ENCODE measurements at places on chromosomes 4 and X. TPM values are rescaled to one million over a fixed set of nuclear protein-coding genes. Genes with fewer than 3 reads are reported as not detected.

GPRASP3 gene
- 3.8 TPM for total RNA-seq

CYSLTR1 gene
- total RNA-seq, result 0.42 TPM

SHROOM4 gene
- total RNA-seq, result 11.5 TPM

GPAT3 gene
- total RNA-seq, result 27.8 TPM

KCND1 gene
- 0.19 TPM for total RNA-seq

- H3K36me3 ChIP-seq, result no peaks in the 10 kb centered on the region
- H3K4me1 ChIP-seq, result no peaks in the 10 kb centered on the region
- H3K27ac ChIP-seq, result no peak overlapping the region
Measured at GRCh38 chrX:5958523-5958922, 270.1 kb downstream of the NLGN4X start.

GRCh38 chrX:150899191-150899757 lies 806 bp upstream of the CD99L2 start:
- H3K4me3 ChIP-seq, result peak overlapping the region; percentile 72
- peak; percentile 39 for DNase-seq
- peak overlapping the region; percentile 81 for H3K27ac ChIP-seq
- peaks cover 8% of the 10 kb centered on the region for H3K4me1 ChIP-seq
- no peaks in the 10 kb centered on the region for H3K36me3 ChIP-seq

DNA sequence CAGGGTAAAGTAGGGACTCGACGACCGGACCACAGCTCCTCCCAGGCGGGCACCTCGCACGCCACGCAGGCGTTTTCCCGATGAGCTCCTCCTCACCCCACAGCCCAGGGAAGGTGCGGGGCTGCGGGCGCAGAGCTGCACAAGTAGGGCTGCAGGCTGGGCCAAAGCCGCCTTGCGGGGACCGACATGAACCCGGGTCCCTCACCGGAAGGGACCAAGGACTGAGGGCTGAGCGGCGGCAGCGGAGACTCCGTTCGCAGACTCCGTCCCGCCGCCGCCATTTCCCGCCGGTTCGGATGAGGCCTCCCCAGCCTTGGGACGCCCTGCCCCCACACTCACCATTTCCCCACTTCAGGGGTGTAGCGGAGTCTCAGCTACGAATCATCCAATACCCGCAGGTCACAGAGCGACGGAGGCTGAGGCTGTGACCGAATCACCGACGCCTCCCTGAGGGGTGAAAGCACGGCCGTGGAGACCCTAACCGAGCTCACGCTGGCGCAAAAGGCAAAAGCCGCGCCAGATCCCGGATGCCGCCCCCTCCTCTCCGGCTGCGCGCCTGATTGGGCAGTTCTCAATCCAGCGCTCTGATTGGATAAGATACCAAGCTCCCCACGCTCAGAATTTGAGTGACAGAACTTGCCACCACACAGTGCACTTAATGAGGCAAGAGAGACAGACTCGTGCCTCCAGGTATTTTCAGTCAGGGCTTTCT lies at the start of gene ZNF732:
Gene ZNF732 (minus strand): TSS at position 506 of the 712 bp plus-strand sequence. CDS start 164 bp downstream, at position 342.
- no peaks in the 10 kb centered on the region for H3K36me3 ChIP-seq
- H3K4me3 ChIP-seq, result peak within 1 kb of the TSS; percentile 47
- H3K27ac ChIP-seq, result no peak within 1 kb of the TSS
- H3K27me3 ChIP-seq, result no peaks in the 10 kb centered on the region
- peaks cover 13% of the 10 kb centered on the region for H3K4me1 ChIP-seq

DNA sequence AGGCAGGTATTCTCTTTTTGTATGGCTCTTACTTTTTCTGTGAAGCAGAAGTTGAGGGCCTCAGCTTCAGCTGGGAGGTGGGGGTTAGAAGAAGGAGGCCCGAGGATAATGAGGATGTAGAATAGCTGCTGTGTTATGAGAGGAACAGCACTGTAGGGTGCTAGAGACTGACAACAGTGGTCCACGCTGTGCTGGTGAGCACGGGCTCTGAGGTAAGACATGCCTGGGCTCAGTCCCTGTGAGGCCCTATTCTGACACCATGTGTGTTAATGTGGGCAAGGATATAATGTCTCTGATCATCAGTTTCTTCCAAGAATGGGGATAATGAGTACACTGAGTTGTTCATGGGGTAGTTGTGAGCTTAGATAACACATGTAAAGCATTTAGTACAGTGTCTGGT lies 55.3 kb upstream of the SFRP2 start:
- H3K27ac ChIP-seq, result no peak overlapping the region
- no peaks in the 10 kb centered on the region for H3K36me3 ChIP-seq
- H3K4me3 ChIP-seq, result no peak overlapping the region
- no peaks in the 10 kb centered on the region for H3K27me3 ChIP-seq
- H3K4me1 ChIP-seq, result no peaks in the 10 kb centered on the region

- no peaks in the 10 kb centered on the region for H3K36me3 ChIP-seq
- DNase-seq, result no peak
- H3K4me1 ChIP-seq, result no peaks in the 10 kb centered on the region
- H3K27me3 ChIP-seq, result no peaks in the 10 kb centered on the region
- no peak overlapping the region for H3K4me3 ChIP-seq
Measured at GRCh38 chr4:26474551-26474950, 15.7 kb downstream of the CCKAR start.

DNA sequence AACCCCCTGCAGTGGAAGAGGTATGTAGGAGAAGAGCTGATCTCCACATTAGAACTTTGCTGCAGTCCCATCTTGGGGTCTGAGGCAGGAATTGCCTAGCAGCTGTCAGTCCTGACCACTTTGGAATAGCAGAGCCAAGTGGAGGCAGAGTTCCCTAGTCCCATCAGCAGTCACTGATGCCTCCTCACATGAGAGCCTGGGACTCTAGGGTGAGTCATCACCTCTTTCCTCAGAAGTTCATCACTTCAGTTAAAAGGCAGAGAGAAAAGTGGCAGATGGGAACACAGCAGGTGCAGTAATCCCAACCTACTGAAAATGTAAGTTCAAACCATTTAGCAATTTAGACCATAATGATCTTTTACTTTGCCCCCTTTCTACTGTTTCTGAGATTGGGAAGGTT lies 73.9 kb upstream of the MED14 start:
- H3K36me3 ChIP-seq, result no peaks in the 10 kb centered on the region
- DNase-seq, result no peak

GRCh38 chr4:149523039-149523438 lies 292.6 kb downstream of the IQCM start:
- DNase-seq, result no peak
- H3K4me1 ChIP-seq, result no peaks in the 10 kb centered on the region
- H3K27me3 ChIP-seq, result no peaks in the 10 kb centered on the region
- H3K27ac ChIP-seq, result no peak overlapping the region
- H3K4me3 ChIP-seq, result no peak overlapping the region

DNA sequence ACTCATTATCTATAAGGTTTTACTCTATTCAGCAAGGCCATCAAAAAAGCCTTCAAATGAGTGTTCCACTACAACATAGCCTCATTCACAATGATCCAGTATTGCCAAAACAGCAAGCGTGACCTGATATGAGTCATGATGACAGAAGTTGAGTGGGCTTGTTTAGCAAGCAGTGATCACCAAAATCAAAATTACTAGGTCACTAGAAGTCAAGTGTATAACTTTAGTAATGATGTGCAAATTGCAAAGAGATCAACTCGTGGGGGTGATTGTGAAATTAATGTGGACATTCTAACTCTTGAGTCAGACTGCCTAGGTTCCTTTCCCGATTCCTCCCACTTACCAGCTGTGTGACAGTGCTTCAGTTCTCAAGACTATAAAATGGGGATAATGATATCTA lies 124.5 kb downstream of the CHM start:
- no peak for DNase-seq
- no peaks in the 10 kb centered on the region for H3K27me3 ChIP-seq
- H3K36me3 ChIP-seq, result no peaks in the 10 kb centered on the region

DNA sequence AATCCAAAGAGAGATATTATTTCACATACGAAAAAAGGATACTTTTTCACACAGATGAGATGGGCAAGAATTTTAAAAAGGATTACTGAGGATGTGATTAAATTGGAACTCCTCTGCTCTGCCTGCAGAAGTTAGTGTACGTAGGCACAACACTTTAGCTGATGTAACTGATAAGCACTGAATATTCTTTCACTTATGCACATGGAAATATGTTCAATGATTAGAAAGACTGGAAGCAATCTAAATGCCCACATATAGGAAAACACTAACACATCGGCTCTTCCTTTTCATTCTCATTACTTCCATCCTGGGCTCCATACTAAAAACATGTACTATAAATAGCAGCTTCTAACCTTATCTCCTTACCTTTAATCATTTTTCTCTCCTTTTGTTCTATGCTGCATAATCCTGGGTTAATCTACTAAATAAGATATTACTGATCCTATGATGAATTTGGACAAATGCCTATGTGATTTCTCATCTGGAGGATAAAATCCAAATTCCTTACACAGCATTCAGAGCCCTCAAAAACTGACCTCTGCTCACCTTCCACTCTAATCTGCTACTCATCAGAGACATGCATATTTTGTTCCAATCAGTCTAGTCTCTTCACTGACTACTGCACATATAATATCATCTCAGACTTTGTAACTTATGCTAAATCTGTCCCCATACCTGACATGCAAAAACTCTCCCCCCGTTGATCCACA lies 197.8 kb downstream of the PDGFC start:
- no peaks in the 10 kb centered on the region for H3K36me3 ChIP-seq
- no peaks in the 10 kb centered on the region for H3K27me3 ChIP-seq

DNA sequence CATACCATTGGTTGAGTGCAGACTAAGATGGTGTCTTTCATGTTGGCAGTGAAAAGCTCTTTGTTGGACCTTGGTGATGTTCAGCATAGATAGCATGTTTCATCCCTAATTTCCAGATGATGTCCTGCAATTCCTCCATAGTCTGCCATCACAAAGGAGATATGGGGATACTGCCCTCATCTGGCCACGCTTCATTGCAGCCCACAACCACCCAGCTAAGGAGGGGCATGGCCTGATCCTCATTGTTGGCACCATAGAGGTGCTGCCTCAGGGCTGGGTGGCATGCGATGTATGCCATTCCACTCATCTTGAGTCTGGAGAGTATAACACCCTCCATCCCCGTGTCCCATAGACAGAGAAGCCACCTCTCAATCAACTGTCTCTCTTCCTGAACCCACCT lies 31.5 kb upstream of the NUDT6 start:
- H3K27ac ChIP-seq, result no peak overlapping the region
- H3K27me3 ChIP-seq, result no peaks in the 10 kb centered on the region
- H3K4me1 ChIP-seq, result no peaks in the 10 kb centered on the region
- peaks cover 47% of the 10 kb centered on the region for H3K36me3 ChIP-seq

DNA sequence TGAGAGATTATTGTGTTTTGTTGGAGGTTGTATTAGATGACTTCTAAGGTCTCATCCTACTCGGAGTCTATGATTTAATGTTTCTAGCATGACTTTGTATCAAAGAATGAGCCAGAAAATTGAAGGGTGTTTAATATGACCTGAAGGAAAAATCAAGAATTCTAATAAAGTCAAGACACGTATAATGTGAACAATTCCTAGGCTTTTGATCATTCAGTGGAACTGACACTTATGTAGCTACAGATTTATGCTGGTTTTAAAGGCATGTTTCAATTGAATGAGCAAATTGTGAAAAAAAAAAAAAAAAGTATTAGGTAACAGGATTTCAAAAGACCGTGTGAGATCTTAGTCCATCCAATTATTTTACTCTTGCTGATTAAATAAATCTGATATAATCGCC lies 64.9 kb downstream of the GRID2 start:
- no peak overlapping the region for H3K27ac ChIP-seq
- H3K36me3 ChIP-seq, result no peaks in the 10 kb centered on the region
- H3K27me3 ChIP-seq, result no peaks in the 10 kb centered on the region
- H3K4me1 ChIP-seq, result no peaks in the 10 kb centered on the region
- H3K4me3 ChIP-seq, result no peak overlapping the region
- no peak for DNase-seq

DNA sequence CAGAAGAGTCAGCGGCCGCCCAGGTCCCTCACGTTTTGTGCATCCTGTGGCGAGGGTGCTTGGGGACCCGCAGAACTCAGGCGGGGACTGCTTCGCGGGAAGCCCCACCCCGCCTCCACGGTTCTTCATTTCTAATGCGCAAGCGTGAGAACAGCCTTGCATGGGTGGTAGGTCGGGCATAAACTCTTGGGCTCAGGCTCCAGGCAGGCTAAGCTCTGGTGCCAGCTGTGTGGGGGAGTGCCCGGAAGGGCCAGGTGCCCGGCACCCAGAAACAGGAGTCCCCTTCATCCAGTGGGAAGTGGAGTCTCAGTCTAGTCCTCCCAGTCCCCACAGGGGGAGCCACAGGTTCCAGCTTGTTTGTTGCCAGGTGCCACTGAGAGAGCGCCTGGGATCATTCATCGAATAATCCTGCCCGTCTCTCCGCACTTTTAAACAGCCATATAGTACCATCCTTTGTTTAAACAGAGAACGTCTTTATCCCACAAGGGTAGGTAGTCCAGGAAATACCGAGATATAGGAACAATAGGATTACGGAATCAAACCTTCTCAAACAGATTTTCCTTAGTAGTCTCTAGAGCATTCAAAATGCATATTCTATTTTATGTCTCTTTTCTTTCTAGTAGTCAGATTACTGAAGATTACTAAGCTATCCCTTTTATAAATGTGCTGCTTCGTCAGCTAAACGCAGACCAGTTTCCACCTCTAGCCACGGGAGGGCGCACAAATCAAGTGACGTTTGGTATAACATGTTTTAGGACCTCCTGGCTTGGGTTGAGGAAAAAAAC lies 12.7 kb upstream of the RBBP7 start:
- peak; percentile 75 for DNase-seq
- H3K4me3 ChIP-seq, result peak overlapping the region; percentile 47

- peaks cover 9% of the 10 kb centered on the region for H3K27me3 ChIP-seq
- peak; percentile 77 for DNase-seq
- peak overlapping the region; percentile 2 for H3K4me3 ChIP-seq
- no peaks in the 10 kb centered on the region for H3K36me3 ChIP-seq
Measured at GRCh38 chr4:3465698-3466671, 2.9 kb downstream of the DOK7 start.

- H3K27ac ChIP-seq, result no peak overlapping the region
- no peak overlapping the region for H3K4me3 ChIP-seq
- H3K36me3 ChIP-seq, result no peaks in the 10 kb centered on the region
- no peaks in the 10 kb centered on the region for H3K27me3 ChIP-seq
- DNase-seq, result no peak
Measured at GRCh38 chr4:181661090-181661489, 582.1 kb upstream of the TENM3 start.

- H3K4me1 ChIP-seq, result no peaks in the 10 kb centered on the region
- no peaks in the 10 kb centered on the region for H3K27me3 ChIP-seq
- no peak overlapping the region for H3K4me3 ChIP-seq
- no peak overlapping the region for H3K27ac ChIP-seq
Measured at GRCh38 chr4:80694171-80694570, 336.3 kb upstream of the BMP3 start.

All from heart left ventricle (tissue), 16 donors.